ENCODE measurements at places on chromosomes 5 and 9. TPM values are rescaled to one million over a fixed set of nuclear protein-coding genes. Genes with fewer than 3 reads are reported as not detected.

GRCh38 chr5:139835656-139836055 lies 40.0 kb downstream of the PSD2 start:
- no peak overlapping the region for H3K4me3 ChIP-seq
- no peak overlapping the region for H3K27ac ChIP-seq
- H3K4me1 ChIP-seq, result no peaks in the 10 kb centered on the region
- H3K36me3 ChIP-seq, result no peaks in the 10 kb centered on the region
- no peak for DNase-seq

DNA sequence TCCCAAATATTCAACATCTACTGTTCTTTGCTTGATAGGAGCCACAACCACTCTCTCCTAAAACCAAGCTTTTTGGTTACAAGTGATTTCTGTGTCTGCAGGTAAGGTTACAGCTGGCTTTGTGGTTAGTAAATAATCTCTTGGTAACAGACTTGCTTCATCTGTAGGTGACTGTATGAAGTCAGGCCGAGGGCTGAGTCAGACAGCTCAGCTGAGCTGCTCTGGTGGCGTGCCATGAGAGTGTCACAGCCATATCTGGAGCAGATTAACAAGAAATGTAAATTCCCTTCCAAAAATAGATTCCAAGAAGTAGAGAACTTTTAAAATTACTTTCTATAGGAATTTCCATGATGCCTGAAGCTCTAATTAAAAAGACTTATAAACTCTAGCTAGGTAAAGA lies 23.7 kb upstream of the TAS2R1 start:
- H3K27me3 ChIP-seq, result no peaks in the 10 kb centered on the region
- no peaks in the 10 kb centered on the region for H3K36me3 ChIP-seq
- peak; percentile 70 for DNase-seq
- H3K4me3 ChIP-seq, result no peak overlapping the region

- peak overlapping the region; percentile 37 for H3K27ac ChIP-seq
- H3K4me1 ChIP-seq, result peaks cover 34% of the 10 kb centered on the region
- no peaks in the 10 kb centered on the region for H3K36me3 ChIP-seq
- peak; percentile 42 for DNase-seq
- no peaks in the 10 kb centered on the region for H3K27me3 ChIP-seq
Measured at GRCh38 chr9:136882109-136882946, 4.0 kb upstream of the TRAF2 start.

PCDHB3 gene
- total RNA-seq, result 1.0 TPM

LHX6 gene
- 6.7 TPM for total RNA-seq

All from heart right ventricle (tissue), 16 donors.